ENCODE measurements at places on chromosomes 11 and 22.
A peak's percentile ranks its signal among the peaks of the same experiment; 100 is the strongest.

DNA sequence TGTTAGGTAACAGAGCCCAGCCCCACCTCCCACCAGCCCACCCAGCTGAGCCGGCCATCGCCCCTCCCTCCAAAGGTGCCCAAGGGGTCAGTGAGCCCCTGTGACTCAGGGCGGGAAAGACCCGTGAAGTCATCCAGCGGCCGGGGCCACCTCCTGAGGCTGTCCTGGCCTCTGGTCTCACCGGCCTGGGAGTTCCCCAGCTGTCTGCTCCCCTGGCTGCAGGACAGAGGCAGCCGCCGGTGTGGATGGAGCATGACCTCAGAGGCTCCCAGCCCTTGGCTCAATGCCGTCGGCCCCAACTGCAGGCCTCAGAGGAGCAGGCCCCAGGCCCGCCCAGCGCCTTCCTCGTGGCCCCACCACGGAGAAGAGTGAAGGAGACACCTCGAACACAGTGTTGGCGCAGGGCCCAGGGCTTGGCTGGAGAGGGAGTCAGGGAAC lies 28.7 kb downstream of the RPL3 start:
- no peak for DNase-seq

GRCh38 chr11:34234086-34234740 lies 123.6 kb downstream of the ABTB2 start:
- peak; percentile 76 for DNase-seq

GRCh38 chr11:10604340-10604748 lies 35.9 kb upstream of the LYVE1 start:
- DNase-seq, result no peak

GRCh38 chr11:27231530-27231929 lies 131.5 kb downstream of the CCDC34 start:
- DNase-seq, result no peak

DNA sequence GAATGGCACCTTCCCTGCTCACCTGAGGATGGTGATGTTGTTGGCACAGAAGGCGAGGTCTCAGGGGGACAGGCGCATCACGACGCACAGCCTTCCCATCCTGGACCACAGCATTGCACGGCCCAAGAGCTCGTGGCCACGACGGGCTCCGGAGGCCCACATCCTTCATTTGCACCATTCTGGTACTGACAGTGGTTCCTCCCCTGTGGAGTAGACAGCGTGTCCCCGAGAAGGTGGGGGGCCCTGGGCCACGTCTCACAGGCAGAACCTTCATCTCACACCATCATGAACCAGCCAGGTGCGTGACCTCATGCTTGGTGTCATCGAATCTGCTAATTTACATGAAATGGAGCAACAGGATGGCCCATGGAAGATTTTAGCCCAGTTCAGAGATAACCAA lies 180.0 kb downstream of the CTTN start:
- no peak for DNase-seq

DNA sequence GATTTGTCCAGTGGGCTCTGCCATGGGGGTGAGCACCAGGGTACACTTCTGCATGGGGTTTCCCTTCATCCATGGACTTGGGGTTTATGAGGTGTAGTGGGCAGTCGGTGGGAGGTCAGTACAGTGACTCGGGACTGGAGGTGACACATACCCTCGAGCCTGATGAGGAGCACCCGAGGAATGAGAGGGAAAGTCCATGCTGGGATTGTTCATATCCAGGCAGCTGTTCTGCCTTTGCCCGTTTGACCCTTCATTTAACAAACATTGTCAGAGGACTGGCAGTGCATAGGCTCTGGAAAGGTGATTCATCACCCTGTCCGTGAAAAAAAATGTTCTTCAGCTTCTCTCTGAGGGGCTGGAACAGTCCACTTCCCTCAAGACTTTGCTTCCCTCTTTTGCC lies 2.7 kb downstream of the NAV2 start:
- no peak for DNase-seq

- no peak for DNase-seq
These were observed 38.3 kb downstream of the GAB4 start for GRCh38 chr22:16969508-16970327.

DNA sequence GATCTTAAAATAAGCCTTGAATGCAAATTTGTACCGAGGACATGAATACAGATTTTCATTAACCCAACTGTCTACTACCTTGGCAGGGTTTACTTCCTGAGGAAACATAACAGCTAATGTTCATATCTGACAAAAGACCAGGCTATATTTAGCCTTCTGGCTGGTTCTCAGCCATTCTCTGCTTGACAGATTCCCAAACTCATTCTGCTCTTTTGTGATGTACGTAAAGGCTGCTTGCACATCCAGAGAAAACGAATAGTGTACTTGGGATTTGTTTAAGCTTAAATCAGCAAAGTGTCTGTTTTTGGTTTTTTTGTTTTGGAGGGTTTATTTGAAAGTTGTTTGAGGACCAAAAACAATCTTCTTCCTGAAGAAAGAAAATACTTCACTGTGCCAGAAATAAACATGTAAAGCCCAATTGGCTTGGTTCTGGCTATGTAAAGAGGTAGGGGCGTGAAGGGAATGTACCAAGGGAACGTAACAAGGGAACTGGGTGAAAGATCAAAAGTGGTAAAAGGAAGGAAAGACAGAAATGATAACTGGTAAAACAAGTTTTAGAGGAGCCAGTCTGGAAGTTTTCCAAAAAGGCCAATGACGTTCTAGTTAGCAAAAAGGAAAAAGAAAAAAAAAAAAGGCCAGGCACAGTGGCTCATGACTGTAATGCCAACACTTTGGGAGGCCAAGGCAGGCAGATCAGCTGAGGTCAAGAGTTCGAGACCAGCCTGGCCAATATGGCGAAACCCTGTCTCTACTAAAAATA lies 21.4 kb upstream of the CRTAM start:
- no peak for DNase-seq

GRCh38 chr22:30284172-30284571 lies 5.1 kb downstream of the CASTOR1 start:
- no peak for DNase-seq

Data from activated naive CD8-positive, alpha-beta T cell treated with anti-CD3 and anti-CD28 coated beads, Interleukin-2, amount 50 U/mL, for 24 hours (primary cell).